Activated CD8-positive, alpha-beta T cell treated with anti-CD3 and anti-CD28 coated beads for 36 hours (primary cell): ENCODE measurements at places on chromosomes 5 and 9. TPM values are rescaled to one million over a fixed set of nuclear protein-coding genes. Genes with fewer than 3 reads are reported as not detected.
A peak's percentile ranks its signal among the peaks of the same experiment; 100 is the strongest.

- DNase-seq = no peak
Observed at GRCh38 chr9:18361646-18362045, 112.3 kb upstream of the ADAMTSL1 start.

ANKRD33B gene
- 13.6 TPM for total RNA-seq

DNA sequence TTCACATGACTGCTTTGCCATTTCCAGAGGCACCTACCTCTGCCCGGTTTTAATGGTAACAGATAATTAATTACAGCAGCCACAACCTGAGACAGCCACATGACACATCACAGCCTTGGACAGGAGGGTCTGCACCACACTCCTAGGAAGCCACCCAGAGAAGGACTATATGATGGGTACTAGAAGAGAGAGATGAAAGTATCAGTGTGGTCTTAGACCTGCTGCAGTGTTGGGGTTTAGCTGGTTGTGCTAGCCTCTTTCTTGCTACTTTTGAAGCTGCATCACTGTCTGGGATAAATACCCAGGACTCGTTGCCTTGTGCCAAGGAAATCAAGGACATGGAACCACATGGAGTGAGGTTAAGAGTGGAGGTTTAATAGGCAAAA is 266.4 kb downstream of the ICE1 start:
- DNase-seq = no peak

DNA sequence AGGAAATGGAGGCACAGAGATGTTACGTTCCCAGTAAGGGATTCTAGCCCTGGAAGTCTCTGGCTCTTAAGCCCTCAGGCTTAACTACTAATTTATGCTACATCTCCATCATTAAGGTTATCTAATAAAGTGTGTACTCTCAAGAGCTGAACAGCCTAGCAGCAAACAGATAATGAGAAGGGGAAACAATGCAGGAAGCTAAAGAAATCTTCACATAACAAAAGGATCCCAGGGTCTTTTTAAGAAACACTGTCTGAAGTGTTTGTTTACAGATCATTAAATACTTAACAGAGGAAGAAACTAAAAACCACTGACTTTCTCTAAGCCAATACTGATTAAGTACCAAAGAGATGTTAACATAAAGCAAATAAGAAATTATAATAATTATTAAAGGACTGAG is 129.0 kb downstream of the PAPPA start:
- no peak for DNase-seq

- no peak for DNase-seq
Observed at GRCh38 chr5:10762776-10763500, 1.9 kb upstream of the DAP start.

FAM221B gene
- not detected for total RNA-seq

GRCh38 chr9:81080900-81081299 is 608.4 kb downstream of the TLE1 start:
- DNase-seq = no peak

DNA sequence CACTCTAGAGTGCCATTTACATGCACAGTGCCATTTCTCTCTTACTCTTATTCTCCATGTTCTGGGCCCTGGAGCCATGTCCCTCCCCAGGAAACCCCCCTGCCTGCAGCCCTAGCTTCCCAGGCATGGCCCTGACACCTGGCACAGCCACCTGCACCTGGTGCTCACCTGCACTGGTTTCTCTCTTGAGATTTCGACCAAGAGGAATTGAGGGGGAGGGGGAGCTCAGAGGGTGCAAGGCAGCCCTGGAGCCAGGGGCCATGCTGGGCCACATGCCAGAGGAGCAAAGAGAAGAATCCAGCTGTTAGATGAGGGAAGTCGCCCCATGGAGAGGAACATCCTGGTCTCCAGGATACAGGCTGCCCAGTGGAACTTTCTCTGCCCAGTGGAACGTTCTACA is 65.0 kb upstream of the RAPGEF1 start:
- DNase-seq = no peak

- DNase-seq = peak; percentile 90
Observed at GRCh38 chr5:111158105-111158744, 66.0 kb upstream of the CAMK4 start.

PCDHGC5 gene
- total RNA-seq = not detected

DNA sequence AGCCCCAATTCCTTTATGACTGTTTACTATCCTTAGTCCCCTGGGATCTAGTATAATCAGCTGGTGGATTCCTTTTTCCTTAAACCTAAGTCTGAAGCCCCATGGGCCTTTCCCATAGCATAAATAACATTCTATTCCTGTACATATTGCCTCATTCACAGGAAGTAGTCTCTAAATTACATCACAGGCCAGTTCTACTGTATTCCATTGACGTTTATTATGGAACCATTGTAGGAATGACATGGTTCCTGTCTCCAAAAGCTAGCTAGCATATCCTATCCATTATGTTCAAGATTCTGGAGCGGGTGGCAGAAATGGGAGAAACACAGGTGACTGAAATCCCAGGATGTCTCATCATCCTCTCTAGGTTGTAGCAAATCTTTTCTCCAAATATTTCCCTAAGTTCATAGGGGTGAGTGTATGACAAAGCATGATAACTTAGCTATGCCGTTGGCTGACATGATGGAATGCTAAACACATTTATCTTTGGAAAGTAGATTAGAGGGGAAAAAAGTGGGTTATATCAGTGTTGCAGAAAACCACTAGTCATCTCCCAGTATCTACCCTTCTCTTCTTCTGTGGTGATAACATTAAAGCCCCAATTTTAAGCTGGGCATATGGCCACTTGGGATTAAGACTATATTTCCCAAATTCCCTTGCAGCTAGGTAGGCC is 140.1 kb downstream of the FGF1 start:
- DNase-seq = no peak

DNA sequence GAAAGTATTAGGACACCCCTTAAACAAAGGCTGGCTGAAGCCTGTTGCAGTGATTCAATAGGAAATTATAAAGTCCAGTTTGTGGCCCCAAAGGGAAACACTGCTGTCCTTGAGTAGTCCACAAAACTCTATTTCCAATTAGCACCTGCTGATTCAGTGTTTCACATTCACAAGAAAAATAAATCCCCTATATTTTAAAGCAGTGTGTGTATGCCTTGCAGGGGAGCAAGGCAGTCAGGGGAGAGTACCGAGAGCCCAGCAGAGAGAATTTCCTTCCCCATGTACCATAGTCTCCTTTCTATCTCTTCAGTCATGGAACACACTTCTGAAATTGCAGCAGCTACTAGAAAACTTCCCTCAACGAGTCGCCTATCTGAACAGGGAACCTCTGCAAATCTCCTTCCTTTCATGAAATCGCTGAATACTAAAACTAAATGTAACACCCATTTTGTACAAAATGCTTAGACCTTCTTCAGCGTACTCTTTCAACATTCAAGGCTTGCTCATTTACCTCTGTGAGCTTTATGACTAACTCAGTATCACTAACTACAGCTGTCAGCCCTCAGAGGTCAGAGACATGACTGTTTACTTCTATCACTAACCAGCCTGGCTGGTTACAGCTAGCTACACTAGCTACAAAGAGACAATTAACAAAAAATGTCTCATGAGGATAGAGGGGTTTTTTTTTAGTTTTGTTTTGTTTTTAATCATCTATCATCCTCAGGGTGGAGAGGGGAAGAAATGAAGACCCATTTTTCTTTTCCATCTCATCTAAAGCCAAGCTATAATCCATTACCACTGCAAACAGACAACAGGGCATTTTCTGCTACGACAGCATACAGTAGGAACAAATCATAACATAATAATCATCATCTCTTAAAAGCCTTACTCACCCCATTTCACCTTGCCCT is 188.7 kb downstream of the EBF1 start:
- DNase-seq = no peak

DNA sequence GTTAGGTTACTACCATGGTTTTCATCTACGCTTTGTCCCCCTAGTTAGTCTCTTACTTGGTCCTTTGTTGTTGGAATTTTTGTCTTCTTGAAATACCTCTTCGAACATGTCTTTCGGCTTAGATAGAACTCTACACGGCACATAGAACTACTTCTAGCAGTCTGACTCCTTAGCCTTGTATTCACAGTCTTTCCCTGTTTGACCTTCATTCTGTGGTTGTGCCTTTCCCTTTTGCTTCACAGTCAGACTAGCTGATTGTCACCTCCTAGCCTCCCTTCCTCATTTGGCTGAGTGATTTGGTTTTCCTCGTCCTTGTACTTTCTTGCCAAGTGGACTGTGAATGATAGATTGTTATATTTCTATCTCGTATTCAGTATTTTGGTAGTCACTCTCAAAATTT is 10.7 kb downstream of the SMAD5 start:
- DNase-seq = no peak

DNA sequence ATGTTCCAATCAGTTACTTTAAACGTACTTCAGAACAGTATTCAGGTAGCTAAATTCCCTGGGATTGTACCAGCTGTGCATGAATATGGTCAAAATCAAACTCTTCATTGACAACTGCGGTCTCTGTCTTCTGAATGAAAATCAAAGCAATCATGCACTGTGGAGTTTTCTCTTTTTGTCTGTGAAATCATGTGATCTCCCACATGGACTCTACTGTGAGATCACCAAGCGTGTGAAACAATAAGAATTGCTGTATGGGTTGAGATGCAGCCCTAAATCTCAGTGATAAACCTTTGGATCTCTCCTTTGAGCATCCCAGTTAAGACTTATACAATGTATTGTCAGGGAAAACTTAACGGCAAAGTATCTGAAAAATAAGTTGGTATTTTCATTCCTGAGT is 6.1 kb downstream of the NRG2 start:
- DNase-seq = no peak

DNA sequence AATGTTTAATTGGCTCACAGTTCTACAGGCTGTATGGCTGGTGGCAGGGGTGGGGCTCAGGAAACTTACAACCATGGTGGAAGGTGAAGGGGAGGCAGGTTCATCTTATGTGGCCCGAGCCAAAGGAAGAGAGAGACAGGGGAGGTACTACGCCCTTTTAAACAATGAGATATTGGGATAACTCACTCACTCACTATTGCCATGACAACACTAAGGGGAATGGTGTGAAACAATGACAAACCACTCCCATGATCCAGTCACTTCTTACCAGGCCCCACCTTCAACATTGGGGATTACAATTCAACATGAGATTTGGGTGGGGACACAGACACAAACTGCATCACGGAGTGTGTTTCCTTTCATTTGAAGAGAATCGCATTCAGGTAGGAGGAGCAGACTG is 220.9 kb downstream of the GADD45G start:
- DNase-seq = no peak

- no peak for DNase-seq
Observed at GRCh38 chr9:83060556-83060955, 2.4 kb downstream of the RASEF start.

GRCh38 chr9:13503599-13503998 is 224.1 kb upstream of the MPDZ start:
- DNase-seq = no peak

DNA sequence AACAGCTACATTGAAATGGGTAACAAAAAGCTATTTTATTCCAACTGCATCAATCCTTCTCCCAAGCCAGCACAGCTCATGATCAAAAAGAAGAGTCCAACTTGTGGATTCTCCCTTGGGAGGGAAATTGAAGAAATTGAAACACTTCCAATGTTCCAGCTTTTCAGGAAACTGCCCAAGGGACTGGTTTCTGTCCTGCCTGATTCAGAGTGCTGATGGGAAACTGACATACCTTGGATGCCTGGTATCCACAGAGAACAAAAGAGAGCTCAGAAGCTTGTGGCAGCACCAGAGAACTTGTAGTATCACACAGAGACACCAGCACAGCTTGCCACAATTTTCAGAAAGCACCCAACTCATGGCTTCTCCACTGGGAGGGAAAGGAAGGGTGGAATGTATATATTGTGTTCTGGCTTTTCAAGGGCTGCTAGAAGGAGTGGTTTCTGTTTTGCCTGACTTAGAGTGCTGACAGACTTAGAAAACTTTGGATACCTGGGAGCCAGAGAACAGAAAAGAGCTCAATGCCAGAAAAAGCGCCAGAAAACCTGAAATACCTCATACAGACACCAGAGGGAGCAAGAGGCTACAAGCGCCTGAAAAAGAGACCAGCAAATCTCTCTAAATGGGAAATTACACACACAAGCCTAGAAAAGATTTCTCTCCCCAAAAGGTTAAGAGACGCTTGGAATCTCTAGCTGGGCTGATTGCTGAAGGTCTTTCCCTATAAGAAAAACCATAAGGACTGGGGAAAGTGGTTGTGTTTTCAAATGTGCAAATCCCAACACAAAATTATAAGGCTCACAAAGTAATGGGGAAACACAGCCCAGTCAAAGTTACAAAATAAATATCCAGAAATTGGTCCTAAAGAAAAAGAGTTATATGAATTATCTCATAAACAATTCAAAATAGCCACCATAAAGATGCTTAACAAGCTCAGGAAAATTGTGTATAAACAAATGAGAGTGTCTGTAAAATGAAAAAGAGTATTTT is 178.8 kb downstream of the SPOCK1 start:
- DNase-seq = peak; percentile 27

DNA sequence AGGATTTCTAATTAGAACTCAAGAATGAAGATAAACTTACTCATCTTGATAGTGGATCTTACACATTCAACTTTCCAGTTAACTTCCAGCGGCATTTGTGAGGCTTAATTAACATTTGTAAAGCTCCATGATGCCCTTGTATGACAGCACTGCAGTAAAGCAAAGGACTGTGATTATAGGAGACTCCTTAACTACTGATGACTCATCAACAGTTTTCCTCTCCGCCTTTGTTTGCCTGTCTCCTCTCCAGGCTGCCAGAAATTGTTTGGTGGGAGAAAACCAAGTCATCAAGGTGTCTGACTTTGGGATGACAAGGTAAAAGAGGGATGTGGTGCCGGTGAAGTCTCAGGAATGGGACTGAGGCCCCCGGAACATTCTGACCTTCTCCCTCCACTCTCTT is 20.4 kb upstream of the CYFIP2 start:
- DNase-seq = no peak

- DNase-seq = no peak
Observed at GRCh38 chr5:50963971-50964745, 297.7 kb downstream of the PARP8 start.

DNA sequence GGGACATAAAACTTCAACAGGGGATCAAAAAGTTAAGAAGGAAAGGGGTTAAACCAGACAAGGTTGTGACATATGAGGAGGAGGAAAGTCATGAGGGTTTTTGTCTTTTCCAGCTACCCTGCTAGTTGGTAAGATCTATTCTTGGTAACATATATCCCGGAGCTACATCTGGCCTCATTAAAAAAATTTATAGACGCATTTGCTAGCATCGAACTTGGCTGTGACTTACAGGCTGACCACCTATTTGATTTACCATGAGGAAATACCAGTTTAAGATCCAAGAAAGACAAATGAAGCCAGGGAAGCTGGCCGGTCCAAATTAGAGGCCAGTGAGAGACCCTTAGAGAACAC is 87.6 kb upstream of the NIPAL4 start:
- no peak for DNase-seq

NTNG2 gene
- 2.2 TPM for total RNA-seq

NMUR2 gene
- not detected for total RNA-seq
